GM12878 (cell line): ENCODE measurements at places on chromosomes 6 and 20. TPM values are rescaled to one million over a fixed set of nuclear protein-coding genes. Genes with fewer than 3 reads are reported as not detected.

The BTNL2 gene
- total RNA-seq, result 0.26 TPM in 1 of 2 replicates, not detected in the other

- DNase-seq, result no peak
These were observed 37.6 kb upstream of the PHIP start for GRCh38 chr6:79115553-79116182.

DNA sequence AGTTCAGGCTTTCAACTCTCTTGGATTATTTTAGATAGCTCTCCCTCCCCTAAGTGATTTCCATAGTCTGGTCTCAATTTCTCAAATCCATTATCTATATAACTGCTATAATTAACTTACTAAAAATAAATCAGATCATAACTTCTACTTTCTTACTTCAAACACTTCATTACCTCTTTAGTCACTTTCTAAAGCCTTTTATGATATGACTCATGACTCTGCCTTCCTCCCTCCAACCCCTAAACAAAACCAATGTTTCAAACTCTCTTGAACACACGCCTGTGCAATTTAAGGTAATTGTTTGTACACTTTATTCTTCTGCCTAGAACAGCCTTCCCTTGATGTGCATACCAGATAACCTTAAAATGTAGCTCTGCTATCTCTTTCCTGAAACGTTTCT is 100.5 kb downstream of the LMBRD1 start:
- DNase-seq, result no peak

The ULBP1 gene
- not detected in 2 replicates for total RNA-seq

- DNase-seq, result no peak
These were observed 527.5 kb downstream of the PRKN start for GRCh38 chr6:162200041-162200440.

The GPX5 gene
- total RNA-seq, result not detected in 2 replicates

GRCh38 chr6:169906688-169907418 is 155.4 kb downstream of the ERMARD start:
- DNase-seq, result no peak

GRCh38 chr20:35120012-35120701 is 27.0 kb downstream of the EDEM2 start:
- no peak for DNase-seq

The GTSF1L gene
- total RNA-seq, result 0.97 and 0.98 TPM in 2 replicates

GRCh38 chr6:16229700-16230099 is 8.7 kb upstream of the GMPR start:
- no peak for DNase-seq

The GLP1R gene
- total RNA-seq, result 0.05 TPM in 1 of 2 replicates, not detected in the other

DNA sequence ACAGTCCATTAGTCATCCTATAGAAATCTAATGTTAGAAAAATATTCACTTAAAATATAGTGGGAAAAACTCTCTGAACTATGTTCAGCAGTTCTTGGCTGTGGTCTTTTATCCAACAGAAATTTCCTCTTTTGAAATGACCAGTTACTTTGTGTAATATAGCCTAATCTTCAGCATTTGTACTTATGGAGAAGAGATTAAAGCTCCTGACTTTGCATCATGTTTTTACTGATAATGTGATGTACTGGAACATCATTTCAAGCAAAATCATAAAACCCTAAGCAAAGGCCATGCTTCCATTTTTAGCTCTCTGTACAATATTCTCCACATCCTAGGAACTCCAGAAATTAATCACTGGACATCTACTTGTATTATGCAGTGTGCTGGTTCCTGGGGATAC is 430.8 kb upstream of the RUNX2 start:
- no peak for DNase-seq

- no peak for DNase-seq
These were observed 118.0 kb downstream of the HFE start for GRCh38 chr6:26205161-26205624.

The VARS2 gene
- total RNA-seq, result 64.3 and 71.2 TPM in 2 replicates

The C20orf141 gene
- total RNA-seq, result not detected in 2 replicates

DNA sequence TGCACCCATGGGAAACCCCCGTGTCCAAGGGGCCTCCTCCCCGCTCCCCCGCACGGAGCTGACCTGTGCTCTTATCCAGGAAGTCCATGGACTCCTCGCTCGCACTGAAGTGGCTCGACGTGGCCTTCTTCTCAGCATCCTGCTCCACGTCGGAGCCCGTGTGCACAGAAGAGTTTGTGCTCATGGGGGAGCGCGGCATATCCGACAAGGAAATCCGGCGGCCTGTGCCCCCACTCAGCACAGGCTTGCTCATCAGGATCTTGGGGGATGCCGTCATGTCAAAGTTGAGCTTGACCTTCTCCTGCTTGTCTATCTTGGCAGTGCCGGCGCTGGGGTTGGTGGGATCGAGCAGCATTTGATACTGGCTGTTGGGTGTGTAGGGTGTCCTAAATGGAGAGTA is 80.2 kb downstream of the ZMYND8 start:
- no peak for DNase-seq

The ZC3H12D gene
- total RNA-seq, result 14.1 and 15.7 TPM in 2 replicates

- no peak for DNase-seq
These were observed 158.9 kb downstream of the TBXT start for GRCh38 chr6:166008441-166009369.

GRCh38 chr6:77638129-77638830 is 14.6 kb upstream of the MEI4 start:
- DNase-seq, result no peak

The C20orf202 gene
- not detected in 2 replicates for total RNA-seq
